ENCODE measurements at places on chromosomes 11 and 22.

DNA sequence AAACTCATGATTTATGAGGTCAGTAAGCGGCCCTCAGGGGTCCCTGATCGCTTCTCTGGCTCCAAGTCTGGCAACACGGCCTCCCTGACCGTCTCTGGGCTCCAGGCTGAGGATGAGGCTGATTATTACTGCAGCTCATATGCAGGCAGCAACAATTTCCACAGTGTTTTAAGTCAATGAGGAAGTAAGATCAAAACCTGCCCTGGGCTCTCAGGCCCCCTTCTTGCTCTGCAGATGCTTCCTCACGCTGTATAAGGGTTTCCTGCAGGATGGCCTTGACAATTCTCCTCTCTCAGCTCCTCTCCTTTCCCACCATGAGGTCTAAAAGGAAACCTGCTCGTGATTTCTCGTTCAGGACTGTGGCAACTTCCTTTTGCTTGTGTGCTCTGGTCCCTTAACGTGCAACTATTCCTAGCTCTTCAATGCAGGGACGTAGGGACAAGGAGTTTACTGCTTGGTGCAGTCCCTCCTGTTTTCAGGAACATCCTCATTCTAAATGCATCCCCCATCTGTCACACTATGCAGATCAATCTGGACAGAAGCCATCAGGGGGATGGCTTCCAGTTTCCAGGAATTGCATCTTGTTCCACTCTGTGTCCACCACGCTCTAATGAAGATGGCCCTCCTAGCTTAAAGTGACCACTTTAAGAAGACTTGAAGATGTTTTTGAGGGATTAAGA lies 64.3 kb upstream of the IGLL5 start:
- H3K27ac ChIP-seq: no peak overlapping the region
- no peaks in the 10 kb centered on the region for H3K4me1 ChIP-seq
- no peak overlapping the region for H3K4me3 ChIP-seq
- DNase-seq: no peak

DNA sequence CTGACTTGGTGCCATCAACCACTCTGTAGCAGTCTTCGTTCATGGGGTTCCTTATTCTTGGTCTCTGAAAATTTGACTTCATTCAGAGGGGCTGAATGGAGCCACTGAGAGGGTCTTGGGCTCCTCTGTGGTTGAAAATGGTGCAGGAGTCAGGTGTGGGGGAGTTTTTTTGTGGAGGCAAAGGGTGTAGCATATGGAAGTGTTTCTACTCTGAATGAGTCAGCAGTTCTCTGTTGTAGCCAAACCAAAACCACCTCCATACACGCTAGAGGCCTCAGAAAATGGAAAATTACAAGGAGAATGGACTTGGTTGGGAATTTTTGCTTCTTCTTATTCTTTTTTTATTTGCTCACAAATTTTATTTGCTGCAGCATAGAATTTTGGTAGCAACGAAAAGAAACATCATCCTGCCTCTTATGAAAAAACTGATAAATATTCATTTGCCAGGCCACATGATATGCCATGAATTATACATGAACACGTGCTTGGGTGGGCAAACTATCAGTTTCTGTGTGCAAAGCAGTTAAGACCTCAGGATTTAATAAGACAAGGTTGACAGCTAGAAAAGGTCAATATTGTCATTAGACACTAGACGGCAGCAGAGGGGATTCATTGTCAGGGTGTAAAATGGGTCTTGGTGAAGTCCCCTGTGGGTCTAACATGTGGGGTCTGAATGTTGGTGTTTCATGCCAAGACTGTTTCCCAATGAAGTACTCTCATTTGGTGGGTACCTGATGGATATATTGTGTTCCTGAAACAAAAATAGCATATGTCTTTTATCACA lies 111.7 kb downstream of the MYO18B start:
- no peak overlapping the region for H3K27ac ChIP-seq
- no peak for DNase-seq
- H3K4me1 ChIP-seq: no peaks in the 10 kb centered on the region
- H3K27me3 ChIP-seq: no peaks in the 10 kb centered on the region

- H3K4me3 ChIP-seq: no peak overlapping the region
- H3K4me1 ChIP-seq: no peaks in the 10 kb centered on the region
- no peaks in the 10 kb centered on the region for H3K36me3 ChIP-seq
- H3K27ac ChIP-seq: no peak overlapping the region
- DNase-seq: no peak
- no peaks in the 10 kb centered on the region for H3K27me3 ChIP-seq
Measured at GRCh38 chr11:129260750-129261149, 68.6 kb upstream of the ARHGAP32 start.

- no peaks in the 10 kb centered on the region for H3K27me3 ChIP-seq
- H3K36me3 ChIP-seq: peaks cover 21% of the 10 kb centered on the region
- H3K4me1 ChIP-seq: peaks cover 6% of the 10 kb centered on the region
- peak overlapping the region; percentile 77 for H3K4me3 ChIP-seq
- DNase-seq: no peak
- H3K27ac ChIP-seq: peak overlapping the region; percentile 92
Measured at GRCh38 chr11:62601122-62601371, 618 bp downstream of the MTA2 start.

DNA sequence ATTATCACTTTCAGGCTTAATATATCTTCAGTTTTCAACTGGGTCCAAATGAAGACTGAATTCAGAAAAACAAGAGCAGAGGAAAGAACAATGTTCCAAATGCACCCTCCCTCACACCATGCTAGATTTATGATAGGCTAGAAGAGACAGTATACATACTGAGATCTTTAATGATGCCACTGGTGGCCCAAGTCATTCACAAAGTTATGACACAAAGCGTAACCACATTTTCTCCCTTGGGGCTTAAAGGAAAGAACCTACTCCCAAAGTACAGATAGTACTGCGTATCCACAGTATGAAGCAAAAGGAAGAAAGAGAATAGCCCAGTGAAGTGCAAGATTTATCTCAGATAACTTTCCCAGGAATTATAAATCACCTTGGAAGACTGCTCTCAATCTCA lies 10.9 kb upstream of the SOX6 start:
- H3K4me3 ChIP-seq: no peak overlapping the region
- H3K36me3 ChIP-seq: no peaks in the 10 kb centered on the region
- no peak for DNase-seq
- H3K27ac ChIP-seq: no peak overlapping the region

- H3K27ac ChIP-seq: no peak overlapping the region
- H3K4me1 ChIP-seq: peaks cover 7% of the 10 kb centered on the region
- H3K4me3 ChIP-seq: no peak overlapping the region
Measured at GRCh38 chr11:69950120-69950519, 128.0 kb upstream of the ANO1 start.

DNA sequence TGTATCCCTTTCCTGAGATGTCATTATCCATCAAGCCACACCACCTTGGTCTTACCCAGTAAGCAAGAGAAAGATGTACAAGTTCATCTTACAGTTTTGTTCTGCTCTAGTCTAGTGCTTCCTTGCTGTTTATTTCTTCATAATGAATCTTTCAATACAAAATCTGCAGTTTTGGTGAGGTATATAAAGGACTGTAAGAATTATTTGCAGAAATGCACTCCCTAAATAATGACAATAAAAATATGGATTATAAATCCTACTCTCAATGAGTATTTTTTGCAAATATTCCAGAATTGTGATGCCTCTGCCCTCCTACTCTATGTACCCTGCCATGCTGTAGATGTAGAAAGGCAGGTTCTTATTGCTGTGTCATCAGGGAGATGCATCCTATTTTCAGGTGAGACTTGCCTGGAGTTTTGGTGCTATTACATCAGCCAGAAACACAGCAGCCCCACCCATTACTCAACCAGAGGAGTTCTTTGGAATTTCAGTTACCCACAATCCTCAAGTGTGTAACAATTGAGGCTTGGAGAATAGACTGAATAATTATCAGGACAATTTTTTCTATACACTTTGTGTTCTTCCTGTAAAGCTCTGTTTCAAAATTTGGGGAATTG lies at the start of gene OR10S1:
Gene OR10S1 (minus strand): TSS at position 51 of the 617 bp plus-strand sequence. CDS start 117 bp downstream, outside the sequence.
- H3K4me3 ChIP-seq: no peak within 1 kb of the TSS
- DNase-seq: no peak
- H3K36me3 ChIP-seq: no peaks in the 10 kb centered on the region
- no peaks in the 10 kb centered on the region for H3K4me1 ChIP-seq
- H3K27ac ChIP-seq: no peak within 1 kb of the TSS
- H3K27me3 ChIP-seq: no peaks in the 10 kb centered on the region

- no peaks in the 10 kb centered on the region for H3K36me3 ChIP-seq
- DNase-seq: peak; percentile 16
- no peak overlapping the region for H3K27ac ChIP-seq
- H3K27me3 ChIP-seq: no peaks in the 10 kb centered on the region
Measured at GRCh38 chr22:23984430-23984829, 4.5 kb downstream of the GSTT2 start.

GRCh38 chr11:110430267-110431050 lies 711 bp downstream of the FDX1 start:
- H3K27me3 ChIP-seq: no peaks in the 10 kb centered on the region
- H3K36me3 ChIP-seq: no peaks in the 10 kb centered on the region
- peaks cover 5% of the 10 kb centered on the region for H3K4me1 ChIP-seq
- peak; percentile 36 for DNase-seq
- peak overlapping the region; percentile 96 for H3K4me3 ChIP-seq

DNA sequence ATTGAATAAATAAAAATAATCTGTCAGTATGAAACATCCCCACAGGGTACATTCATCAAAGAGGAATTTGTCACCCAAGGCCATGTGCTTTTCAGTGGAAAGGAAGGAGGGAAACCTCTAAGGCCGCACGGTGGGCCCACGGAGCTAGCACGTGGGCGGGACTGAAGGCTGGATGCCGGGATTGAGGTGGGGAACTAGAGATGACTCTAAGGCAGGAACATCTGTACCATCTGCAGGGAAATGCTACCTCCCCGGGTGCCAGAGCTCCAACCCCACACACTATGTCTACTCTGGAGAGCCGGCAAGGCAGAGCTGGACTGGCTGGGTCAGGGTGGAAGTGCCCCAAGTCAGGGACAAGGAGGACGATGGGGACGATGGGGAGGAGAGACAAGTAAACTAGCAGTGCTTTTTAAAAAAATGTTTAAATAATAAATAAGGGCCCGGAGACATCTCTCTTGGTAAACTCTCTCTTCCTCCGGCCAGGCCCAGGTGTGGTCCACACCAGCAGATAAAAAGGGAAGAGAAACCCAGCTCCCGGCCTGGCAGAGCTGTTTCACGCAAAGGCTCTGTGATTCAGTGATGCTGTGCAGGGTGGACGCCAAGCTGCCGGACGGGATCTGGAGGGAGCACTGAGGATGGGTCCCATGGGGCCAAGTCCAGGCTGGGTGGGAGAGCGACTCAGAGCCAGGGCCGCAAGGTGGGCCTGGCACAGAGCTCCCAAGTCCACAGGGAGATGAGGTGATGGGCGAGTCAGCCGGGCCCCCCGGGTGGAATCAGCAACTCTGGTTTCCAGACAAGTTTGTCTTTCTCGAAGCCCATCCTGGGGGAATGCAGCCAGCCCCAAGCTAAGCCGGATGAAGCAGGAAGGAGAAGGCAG lies 5.8 kb downstream of the LIF start:
- peaks cover 43% of the 10 kb centered on the region for H3K4me1 ChIP-seq
- peaks cover 22% of the 10 kb centered on the region for H3K36me3 ChIP-seq
- H3K27me3 ChIP-seq: no peaks in the 10 kb centered on the region
- peak overlapping the region; percentile 48 for H3K27ac ChIP-seq
- DNase-seq: no peak

Measured in fibroblast of lung (primary cell).